Right renal cortex interstitium (tissue), 3 donors: ENCODE measurements at places on chromosomes 7 and 10.

DNA sequence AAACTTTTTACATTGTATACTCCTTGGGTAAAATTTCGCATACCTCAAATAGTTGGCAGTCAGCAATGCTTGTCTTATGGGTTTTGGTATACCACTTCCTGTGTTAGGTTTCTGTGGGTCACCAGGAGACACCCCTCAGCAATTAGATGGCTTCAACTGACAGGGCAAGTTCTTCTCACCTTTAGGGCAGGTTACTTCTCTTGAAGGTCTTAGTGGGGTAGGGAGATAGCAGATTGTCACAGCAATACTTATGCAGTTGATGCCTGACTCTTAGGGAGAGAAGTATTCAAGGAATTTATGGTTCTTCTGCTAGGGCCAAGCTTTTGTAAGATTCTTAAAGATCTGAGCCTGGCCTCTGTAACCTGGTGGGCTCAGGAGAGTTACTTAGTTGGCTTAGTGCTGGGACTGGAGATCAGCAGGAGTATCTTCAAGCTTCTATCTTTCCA lies 42.9 kb downstream of the MKLN1 start:
- no peak for DNase-seq

DNA sequence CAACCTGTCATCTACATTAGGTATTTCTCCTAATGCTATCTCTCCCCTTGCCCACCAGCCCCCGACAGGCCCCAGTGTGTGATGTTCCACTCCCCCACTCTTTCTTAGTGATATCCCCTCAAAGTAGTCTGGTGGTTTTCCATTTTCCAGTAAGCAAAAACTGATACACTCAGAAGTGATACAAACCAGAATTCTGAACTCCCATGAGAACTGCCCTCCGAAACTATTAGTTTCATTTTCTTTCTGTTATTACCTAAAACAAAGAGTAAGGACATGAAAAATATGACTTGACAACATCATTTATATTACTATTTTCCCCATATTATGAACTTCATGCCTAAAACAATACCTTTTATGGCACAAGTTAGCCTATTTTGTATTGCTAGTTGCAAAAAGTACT lies 175.0 kb downstream of the OTUD1 start:
- no peak for DNase-seq

DNA sequence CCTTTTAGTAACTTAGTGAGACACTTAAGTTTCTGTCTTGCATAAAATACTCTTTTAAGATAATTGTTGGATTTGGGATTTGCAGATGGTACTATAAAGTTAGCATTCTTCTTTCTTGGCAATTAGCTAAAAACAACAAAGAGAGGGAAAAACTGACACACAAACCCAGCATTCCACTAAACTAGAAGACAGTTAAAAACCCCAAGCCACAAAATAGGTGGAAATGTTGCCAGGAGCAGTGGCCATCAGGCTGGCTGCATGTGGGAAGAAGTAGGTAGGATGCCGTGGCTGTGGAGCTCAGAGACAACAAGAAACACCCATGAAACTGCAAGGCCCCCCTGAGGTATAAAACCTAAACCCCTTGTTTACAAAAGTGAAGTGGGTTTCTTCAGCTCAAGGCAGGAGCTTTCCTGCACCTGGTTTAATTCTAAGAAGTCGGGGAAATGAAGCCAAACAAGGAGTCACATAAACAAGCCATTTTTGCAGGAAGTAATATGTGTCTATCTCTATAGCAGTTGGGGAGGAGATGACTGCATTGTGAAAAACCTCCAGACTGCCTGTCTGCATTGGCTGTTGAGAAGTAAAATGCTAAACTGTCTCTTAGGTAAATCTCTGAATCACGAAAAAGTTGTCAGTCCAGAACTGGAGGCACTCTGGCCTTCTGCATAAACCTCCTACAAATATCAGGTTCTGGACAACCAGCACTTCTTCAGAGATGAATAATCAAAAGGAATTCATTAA lies 9.5 kb downstream of the RAB18 start:
- DNase-seq, result no peak

DNA sequence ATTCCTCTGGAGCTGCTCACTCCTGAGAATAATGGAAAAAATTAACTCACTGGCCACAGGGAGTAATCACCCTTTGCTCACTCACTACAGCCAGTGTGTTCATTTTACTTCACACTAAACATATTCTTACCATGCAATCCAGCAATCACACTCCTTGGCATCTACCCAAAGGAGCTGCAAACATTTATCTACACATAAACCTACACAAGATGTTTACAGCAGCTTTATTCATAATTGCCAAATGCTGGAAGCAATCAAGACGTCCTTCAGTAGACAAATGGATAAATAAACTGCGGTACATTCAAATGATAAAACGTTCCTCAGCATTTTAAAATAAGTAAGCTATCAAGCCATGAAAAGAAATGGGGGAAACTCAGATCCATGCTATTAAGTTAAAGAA lies 34.2 kb upstream of the POM121L12 start:
- no peak for DNase-seq

DNA sequence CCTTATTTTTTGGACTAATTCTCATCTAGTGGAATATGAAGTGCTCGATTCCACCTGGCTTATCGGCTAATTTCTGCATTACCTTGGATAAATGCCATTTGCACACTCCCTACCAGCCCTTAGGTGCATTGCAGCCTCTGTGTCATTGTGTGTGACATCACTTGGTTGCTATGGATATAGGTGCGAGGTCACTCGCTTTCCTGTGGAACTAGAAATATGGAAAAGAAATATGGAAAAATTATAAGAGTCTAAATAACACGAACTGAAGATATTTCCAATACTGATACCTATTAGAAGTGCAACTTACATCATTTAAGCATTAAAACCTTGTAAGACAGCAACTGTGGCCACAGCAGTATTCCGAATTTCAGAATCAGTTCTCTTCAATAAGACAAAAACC lies 2.0 kb downstream of the YWHAG start:
- DNase-seq, result no peak

DNA sequence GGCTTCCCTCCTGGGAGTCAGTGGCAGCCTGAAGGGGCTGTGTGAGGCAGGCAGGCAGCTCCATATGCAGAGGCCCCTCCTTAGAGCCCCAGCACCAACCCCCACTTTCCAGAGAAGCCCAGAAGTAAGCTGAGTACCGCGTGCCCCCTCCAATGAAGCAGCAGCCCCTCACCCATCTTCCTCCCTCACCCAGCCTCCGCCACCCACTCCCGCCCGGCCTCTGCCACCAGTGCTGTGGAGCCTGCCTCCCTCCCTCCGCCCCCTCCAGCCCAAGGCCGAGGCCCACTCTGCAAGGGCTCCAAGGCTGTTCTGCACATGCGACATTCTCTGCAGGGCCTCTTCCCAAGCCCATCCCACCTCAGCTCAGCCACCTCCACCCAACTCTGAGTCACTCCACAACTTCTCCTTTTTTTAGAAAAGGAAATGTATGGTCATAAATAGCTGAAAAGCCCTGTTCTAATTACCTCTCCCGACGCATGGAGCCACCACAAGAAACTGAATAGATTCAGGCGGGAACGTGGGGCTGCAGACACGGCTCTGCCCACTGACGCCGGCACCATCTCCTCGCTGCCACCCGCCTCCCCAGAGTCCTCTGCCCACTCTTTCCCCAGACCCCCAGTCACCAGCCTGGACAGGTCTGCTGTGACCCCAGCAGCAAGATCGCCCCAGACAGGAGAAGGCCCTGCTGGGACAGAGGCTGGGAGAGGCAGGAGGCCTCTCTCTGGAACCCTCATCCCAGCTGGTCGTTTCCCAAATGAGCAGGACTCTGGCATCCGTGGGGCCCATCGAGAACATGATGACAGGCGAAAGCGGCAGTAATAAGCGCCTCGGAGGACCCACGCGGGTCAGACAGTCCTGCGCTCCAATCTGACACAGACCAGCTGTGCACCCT lies 213.9 kb downstream of the MAD1L1 start:
- DNase-seq, result no peak

DNA sequence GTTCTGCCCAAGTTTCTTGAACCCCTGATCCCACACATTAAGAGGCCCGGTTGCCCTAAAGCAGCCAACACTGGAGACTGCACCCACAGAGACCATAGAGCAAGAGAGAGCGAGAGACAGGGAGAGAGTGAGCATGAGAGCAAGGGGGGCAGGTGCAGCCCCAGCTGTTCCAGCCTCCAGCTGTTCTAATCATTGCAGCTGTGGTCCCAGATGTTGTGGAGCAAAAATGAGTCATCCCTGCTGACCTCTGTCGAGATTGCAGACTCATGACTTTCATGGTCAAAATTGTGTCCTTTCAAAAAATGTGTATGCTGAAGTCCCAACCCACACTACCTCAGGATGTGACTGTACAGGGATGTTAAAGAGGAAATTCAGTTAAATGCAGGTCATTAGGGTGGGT lies 143.9 kb upstream of the FRMD4A start:
- DNase-seq, result no peak

DNA sequence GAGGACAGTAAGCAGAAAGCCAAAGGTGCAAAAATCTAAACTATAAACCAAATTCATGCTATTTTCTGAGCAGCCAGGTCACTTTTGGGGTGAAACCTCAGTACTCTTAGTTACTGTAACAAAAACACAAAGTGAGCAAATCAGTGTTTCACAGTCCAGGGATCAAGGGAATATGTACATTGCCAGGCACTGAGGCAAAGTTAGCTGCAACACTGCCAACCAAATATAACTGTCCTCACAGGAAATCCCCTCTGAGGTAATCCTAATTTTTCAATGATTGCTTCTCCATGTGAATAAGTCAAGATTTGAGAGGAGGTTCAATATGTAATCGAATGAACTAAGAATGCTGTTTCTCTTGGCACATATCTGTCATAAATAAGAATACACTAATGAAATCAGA lies 229.7 kb downstream of the TSPAN12 start:
- DNase-seq, result no peak

DNA sequence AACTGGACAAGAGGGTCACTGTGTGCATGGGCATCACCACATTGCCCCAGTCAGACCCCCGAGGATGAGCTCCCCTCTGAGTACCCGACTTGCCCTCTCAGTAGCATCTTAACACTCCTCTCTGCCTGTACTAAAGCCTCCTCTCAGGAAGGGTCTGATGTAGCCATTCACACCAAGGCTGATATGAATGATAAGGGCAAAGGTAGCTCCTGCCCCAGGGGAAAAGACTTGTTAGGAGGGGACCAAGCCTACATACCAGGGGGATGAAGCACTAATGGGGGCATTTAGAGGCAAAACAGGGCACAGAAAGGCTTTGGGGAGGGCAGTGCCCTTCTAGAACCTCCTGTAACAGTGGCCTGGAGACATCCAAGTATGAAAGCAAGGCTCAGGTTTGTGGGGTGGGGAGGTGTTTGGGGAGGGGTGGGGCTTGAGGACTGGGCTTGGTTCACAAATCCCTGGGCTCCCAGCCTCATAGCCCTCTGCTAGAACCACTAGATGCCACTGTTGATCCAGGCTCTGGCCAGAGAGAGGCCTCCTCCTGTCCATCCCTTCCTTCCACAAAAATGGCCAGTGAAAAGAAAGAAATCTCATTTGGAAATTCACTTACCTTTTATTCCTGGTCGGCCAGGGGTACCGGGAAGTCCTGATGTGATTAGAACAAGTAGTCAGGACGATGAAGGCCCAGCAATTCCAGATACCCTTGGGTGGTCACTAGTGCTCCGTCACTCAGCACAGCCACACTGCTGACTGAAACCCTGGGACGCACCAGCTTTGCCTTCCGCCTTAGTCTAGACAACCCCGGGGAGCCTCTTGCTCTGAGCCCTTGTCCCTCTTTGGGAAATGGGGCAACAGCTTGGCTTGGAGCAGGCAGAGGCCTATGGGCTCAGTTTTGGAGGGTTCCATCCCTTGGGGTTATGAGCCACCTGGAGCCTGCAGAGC lies 40.3 kb downstream of the COL17A1 start:
- DNase-seq, result peak; percentile 14

DNA sequence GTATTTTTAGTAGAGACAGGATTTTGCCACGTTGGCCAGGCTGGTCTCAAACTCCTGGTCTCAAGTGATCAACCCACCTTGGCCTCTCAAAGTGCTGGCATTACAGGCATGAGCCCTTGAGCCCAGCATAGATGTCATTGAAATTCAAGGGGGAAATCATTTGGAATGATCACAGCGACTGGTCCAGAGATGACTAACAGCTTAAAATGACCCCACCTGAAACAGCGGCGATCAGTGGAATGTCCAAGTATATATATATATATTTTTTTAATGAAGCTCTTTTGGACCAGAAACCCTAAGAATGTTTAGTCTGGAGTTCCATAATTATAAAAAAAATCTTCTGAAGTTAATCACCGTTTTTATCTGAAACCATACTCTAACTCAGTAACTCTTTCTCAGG lies 12.5 kb upstream of the AKR1E2 start:
- no peak for DNase-seq

DNA sequence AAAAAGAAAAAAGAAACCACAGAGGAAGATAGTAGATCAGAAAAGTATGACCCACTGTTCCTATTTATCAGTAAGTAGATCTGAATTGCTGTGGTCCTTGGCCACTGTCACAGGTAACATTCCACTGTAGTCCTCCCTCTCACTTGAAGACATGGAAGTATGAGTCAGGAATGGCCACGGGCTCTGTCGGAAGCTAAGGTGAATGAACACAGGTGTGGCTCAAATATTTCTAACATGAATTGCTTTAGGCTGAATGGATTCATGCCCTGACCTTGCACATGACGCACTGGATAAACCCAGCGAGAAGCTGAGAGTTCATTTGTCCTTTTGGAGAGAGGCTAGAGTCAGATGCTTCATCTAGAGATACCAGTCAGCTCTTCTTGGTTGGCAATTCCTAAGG lies 224.5 kb upstream of the SP8 start:
- no peak for DNase-seq

GRCh38 chr7:42445691-42446090 lies 208.7 kb upstream of the GLI3 start:
- no peak for DNase-seq

- no peak for DNase-seq
These were observed 746 bp upstream of the MRPS16 start for GRCh38 chr10:73253225-73253555.

DNA sequence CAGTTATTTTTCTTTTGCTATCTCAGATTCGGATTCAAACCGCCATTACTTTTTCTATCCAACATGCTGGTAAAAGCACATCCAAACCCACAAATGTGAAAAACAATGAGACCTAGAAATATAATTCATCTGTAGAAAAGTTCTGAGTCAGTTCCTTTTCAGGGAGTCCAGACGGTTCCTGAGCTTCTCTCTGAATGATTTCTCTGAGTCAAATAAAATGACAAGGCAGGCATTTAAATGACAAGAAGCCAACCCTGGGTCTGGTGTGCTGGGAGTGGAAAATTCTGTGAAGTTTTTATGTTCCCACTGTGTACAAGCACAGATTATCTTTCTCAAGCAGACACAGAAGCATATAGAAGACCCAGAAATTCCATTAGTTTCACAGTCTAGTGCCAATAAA lies 96.3 kb upstream of the ANKRD1 start:
- no peak for DNase-seq

GRCh38 chr10:130531312-130531711 lies 395.1 kb downstream of the GLRX3 start:
- no peak for DNase-seq

GRCh38 chr10:34254596-34254995 lies 560.5 kb downstream of the PARD3 start:
- no peak for DNase-seq

- no peak for DNase-seq
These were observed 16.9 kb upstream of the ZFAND2A start for GRCh38 chr7:1176891-1177373.
